ENCODE measurements at places on chromosomes 11 and 22.

DNA sequence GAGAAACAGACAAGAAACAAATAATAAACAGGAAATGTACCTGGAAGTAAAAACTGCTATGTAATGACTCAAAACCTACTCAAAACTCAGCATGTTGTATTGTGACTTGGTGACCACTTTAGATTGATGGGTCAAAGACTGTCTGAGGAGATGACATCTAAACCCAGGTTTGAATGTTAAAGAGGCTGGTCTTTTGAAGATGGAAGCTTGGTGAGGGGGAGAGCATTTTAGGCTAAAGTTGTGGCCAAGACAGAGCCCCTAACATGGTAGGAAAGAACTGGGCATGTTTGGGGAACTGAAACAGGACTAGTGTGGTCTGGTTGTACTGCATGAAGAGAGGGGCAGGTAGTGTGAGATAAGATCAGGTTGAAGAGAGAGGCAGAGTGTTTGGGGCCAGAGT lies 85.3 kb upstream of the MYO18B start:
- no peak for DNase-seq

DNA sequence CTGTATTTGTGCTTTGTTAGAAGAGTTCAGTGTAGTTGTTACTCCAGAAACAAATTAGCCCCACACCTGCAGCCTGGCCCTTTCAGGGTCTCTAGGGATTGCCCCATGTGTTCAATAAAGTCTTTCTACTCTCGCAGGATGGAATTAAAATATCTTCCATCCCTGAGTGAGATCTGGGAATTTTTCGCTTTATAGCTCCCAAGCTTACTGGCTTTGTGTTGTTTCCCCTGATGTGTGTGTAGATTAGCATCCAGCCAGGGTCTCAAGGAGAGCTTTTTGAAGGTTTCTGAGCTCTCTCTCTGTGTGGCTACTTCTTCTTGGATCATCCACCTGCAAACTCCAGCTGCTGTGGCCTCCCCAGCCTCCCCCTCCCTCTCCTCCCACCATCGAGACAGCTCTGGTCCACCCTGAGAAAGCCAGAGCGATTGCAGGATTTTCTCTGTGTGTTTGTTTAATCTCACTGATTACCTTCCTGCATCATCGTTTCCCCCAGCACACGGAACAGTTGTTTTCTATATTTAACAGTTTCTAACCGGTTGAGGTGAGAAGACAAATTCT lies 553.5 kb downstream of the TBC1D22A start:
- DNase-seq: no peak

DNA sequence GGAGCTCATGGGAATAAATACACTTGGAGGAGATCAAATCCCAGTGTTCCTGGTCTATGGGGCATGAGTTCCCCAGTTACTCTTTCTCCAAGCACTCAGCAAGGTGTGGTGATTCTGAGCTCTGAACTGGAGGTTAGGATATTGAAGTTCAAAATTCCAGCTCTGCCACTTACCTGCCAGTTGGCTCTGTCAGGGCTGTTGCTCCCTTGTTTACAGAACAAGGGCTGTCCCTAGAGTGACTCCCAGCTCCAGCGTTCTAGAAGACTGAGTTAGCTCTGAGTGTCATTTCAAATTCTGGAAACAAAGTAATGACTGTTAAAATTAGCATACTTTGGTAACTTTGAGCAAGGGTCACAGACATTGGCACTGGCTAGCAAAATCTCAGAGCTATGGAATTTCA lies 69.7 kb upstream of the ZBED5 start:
- DNase-seq: no peak

- DNase-seq: no peak
Measured at GRCh38 chr11:126607374-126607773, 251.9 kb downstream of the ST3GAL4 start.

- no peak for DNase-seq
Measured at GRCh38 chr22:21928048-21928447, 24.6 kb downstream of the PPM1F start.

DNA sequence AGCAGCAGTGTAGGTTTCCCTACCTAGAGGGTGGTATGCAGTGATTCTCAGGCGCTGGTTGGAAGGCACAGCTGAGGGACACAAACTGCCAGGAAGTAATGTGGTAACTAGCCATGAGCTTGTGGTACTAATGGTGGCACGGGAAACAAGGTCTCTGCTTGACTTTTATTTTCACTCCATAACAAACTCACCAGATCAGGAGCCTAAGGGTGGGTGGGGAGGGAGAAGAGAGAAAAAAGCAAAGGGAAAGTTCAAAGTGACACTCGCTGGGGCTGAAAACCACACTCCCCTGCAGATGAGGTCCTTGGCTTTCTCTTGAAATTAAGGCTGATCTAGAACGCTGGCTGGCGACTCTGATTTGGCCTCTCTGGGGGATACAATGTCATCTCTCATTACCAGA lies 22.0 kb downstream of the TRAF6 start:
- no peak for DNase-seq

- DNase-seq: no peak
Measured at GRCh38 chr11:61828629-61829407, 718 bp downstream of the FADS2 start.

GRCh38 chr11:32425761-32426160 lies 9.6 kb downstream of the WT1 start:
- DNase-seq: no peak

DNA sequence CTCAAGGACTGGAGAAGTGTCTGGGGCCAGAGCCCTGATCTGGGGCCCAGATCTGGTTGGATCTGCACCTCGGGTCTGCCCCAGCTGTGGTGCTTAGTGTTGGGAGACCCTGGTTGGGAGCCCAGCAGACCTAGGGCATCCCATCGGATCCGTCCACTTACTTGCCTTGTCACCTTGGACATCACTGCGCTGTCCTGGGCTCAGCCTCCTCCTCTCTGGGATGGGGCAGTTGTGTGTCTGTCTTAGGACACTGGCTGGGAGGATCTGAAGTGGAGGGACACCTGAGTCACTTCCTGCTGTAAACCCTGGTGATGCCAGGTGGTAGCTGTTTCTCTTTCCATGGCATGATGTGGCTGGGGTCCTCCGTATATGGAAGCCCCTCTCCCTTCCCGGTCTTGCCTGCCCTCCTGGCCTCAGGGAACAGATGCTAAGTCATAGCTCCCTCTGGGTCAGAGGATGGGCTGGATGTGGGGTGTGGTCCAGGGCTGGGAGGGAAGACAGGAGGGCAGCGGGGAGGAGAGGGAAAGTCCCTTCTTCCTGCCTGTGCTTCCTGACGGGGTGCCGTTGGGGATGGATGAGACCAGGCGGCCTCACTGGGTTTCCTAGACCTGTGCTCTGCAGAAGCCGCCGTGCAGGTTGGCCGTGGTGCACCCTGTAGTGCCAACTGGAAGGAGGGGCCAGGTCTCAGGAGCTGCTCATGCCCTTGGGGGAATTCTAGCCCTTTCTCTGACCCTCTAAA lies 12.1 kb upstream of the OMP start:
- DNase-seq: no peak

- DNase-seq: no peak
Measured at GRCh38 chr11:28243581-28243980, 135.4 kb downstream of the METTL15 start.

DNA sequence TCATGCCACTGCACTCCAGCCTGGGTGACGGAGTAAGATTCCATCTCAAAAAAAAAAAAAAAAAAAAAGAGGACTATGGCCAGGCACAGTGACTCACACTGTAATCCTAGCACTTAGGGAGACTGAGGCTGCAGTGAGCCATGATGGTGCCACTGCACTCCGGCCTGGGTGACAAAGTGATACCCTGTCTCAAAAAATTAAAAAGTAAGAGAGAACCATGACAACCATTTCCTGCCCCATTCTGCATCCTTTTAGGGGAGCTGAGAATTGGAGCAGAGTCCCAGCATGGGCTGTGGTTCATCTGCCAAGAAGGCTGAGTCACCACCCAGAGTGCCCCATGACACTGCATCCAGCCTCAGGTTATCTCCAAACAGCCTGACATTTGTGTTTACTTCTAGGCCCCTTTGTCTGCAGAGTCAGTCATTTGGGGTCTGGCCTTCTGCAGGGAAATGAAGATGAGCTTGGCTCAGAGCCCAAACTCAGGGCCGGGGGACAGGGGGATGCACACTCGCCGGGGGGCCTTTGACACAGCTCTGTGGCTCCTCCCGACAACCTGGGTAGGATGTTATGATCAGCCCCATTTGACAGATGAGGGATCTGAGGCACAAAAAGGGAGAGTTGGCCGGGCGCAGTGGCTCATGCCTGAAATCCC lies 4.7 kb downstream of the CSDC2 start:
- no peak for DNase-seq

- no peak for DNase-seq
Measured at GRCh38 chr22:25845985-25846745, 104.2 kb downstream of the MYO18B start.

GRCh38 chr11:36741515-36741914 lies 143.5 kb upstream of the RAG2 start:
- DNase-seq: no peak

DNA sequence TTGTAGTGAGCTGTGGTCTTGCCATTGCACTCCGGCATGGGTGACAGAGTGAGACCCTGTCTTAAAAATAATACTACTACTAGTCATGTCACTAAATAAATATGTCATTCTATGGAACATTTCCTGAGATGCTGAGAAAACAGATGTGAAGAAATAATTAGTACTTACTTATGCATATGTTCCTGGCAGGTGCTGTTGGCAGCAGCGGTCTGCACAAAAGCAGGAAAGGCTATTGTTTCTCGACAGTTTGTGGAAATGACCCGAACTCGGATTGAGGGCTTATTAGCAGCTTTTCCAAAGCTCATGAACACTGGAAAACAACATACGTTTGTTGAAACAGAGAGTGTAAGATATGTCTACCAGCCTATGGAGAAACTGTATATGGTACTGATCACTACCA lies 8.8 kb downstream of the ARCN1 start:
- no peak for DNase-seq

- DNase-seq: no peak
Measured at GRCh38 chr11:33874910-33875490, 16.9 kb downstream of the LMO2 start.

DNA sequence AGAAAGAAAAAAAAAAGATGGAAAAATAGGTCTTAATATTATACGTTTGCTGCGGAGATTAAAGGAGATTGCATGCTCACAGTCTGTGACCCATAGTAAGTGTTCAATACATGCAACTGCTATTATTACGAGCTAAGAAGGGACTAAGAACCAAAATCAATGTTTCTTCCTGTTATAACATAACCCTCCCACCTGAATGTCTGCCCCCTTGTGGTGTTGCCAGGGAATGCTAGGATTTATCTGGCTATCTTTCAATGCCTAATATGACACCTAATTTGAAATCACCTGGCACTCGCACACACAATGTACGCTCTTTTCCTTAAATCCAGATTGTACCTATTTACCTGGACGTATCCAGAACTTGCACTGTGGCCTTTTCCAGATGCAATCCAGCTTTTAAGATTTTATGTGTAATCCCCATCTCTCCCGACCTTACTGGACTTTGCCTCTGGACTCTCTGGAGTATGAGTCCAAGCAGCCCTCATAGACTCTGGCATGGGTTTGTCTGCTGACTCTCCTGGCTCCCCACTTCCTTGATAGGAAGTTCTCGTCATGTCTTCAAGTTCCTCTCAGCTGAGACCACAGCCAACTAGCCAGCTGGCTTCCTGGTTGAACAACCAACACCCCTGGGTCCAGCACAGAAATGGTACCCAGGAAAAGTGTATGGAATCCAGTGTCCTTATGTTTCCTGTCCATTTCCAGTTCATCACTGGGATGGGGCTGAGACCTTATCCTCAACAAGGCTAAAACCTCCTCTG lies 151.5 kb downstream of the CCDC34 start:
- DNase-seq: no peak

DNA sequence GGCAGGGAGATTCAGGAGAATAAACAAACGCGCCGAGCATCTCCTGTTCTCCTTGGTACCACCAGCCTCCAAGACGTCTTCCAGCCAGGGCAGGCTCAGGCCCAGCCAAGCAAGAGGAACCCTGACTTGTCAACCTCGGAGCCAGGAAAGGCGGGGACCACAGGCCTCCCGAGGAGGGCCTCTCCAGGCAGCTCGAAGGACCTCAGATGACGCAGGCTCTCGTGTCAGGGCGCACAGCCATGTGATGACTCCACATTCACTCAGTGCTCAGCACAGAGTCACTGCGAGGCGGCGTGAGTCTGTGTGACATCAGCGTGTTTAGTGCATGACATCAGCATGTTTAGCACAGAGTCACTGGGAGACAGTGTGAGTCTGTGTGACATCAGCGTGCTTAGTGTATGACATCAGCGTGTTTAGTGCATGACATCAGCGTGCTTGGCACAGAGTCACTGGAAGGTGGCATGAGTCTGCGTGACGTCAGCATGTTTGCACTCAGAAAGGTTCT lies 241.4 kb downstream of the BRD1 start:
- no peak for DNase-seq

DNA sequence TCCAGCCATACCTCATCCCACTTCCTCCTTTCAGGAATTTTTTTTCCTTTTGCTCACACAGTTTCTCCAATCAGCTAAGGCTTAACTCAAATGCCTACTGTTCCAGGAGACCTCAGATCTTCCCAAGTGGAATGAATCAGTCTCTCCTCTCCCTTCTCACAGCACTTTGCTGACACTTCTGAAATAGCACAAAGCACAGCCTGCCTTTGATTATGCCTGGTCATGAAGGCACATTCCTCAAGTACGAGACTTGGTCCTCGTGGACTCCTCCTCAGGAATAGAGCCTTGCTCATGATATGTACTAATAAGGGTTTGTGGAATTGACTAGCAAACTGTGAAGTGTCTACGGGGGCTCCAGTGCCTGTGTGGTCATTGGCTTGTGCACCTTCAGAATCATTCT lies 176.7 kb upstream of the TENM4 start:
- no peak for DNase-seq

GRCh38 chr22:49432211-49432896 lies 395.3 kb downstream of the BRD1 start:
- DNase-seq: no peak

- no peak for DNase-seq
Measured at GRCh38 chr22:27297125-27297524, 504.4 kb downstream of the MN1 start.

- DNase-seq: no peak
Measured at GRCh38 chr22:36563001-36563400, 34.0 kb upstream of the EIF3D start.

GRCh38 chr11:72824811-72825505 lies 10.7 kb downstream of the ATG16L2 start:
- no peak for DNase-seq

- no peak for DNase-seq
Measured at GRCh38 chr22:46148336-46148735, 2.0 kb upstream of the PPARA start.

- no peak for DNase-seq
Measured at GRCh38 chr11:78605296-78605695, 30.6 kb upstream of the NARS2 start.

- DNase-seq: no peak
Measured at GRCh38 chr11:114265122-114265878, 30.9 kb upstream of the NNMT start.

GRCh38 chr11:13972043-13972910 lies 9.8 kb downstream of the SPON1 start:
- DNase-seq: no peak
